MG63 (cell line): ENCODE measurements at places on chromosomes 1 and 21. TPM values are rescaled to one million over a fixed set of nuclear protein-coding genes. Genes with fewer than 3 reads are reported as not detected.

- no peak for DNase-seq
Observed at GRCh38 chr1:23004112-23004511, 11.5 kb downstream of the TEX46 start.

DNA sequence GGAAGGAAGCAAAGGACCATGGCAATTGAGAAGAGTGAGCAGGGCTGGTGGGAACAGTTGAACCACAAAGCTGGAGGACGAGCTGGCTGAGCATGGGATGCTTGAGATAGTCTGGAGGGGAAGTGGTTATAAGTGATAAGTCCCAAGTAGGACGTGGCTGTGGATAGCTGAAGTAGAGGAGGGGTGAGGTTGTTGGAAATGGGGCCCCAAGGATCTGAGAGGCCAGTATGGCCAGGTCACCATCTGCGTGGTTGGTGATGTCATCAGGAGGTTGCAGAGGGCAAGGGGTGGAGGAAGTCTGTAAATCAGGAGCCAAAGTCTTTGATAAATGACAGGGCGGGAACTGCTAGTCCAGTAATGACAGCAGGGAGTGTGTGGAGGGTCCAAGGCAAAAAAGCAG lies 11.0 kb upstream of the REN start:
- no peak for DNase-seq

GRCh38 chr1:173714441-173714758 lies 381 bp upstream of the KLHL20 start:
- DNase-seq, result no peak

GRCh38 chr1:1325288-1326074 lies 879 bp downstream of the CPTP start:
- DNase-seq, result no peak

DNA sequence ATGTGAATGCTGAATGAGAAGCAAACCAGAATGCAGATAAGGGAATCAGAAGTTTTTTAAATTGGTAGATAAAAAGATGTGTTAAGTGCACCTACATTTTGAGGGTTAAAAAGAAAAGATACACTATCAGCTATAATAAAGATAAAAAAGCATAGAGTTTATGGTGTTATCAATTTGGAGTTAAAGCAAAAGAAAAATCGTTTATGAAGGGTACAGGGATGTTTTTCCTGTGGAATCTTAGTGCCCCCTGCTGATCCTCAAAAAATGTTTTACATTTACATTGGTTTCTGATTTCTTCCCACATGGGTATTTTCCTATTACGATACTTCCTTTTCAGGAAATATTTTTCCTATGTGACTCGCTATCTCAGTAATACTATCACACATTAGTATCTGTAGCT lies 293.5 kb downstream of the MRPL39 start:
- DNase-seq, result no peak

The OR2L3 gene
- total RNA-seq, result not detected in 2 replicates

The SLC22A15 gene
- total RNA-seq, result 0.46 and 0.74 TPM in 2 replicates

The ECM1 gene
- total RNA-seq, result 9.9 and 13.8 TPM in 2 replicates

The RGS4 gene
- total RNA-seq, result 6.4 and 10.4 TPM in 2 replicates

The PTAFR gene
- 0.49 TPM in 1 of 2 replicates, not detected in the other for total RNA-seq
